Occipital lobe (tissue), 3 donors: ENCODE measurements at places on chromosomes 2 and 18.

DNA sequence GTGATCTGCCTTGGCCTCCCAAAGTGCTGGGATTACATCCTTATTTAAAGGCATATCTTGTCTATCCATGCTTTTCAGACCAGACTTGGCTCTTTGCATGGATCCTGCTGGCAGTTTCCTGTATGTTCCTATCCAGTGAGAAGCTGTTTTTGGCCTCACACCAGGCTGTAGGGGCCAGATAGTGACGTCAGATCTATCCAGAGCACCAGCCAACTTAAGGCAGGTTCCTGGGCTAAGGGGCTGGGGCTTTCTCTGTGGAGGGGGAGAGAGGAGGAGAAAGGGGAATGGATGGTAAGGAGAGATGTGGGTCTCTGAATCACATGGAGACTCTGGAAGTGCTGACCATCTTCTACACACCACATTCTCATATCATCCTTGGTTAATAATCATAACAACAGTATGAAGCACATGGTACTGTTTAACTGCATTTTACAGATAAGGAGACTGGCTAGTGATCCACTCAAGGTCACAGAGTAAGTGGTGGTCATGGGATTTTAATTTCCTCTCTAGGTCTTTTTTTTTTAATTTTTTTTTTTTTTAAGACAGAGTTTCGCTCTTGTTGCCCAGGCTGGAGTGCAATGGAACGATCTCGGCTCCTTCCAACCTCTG is 2.0 kb upstream of the FAM117B start:
- DNase-seq, result no peak

DNA sequence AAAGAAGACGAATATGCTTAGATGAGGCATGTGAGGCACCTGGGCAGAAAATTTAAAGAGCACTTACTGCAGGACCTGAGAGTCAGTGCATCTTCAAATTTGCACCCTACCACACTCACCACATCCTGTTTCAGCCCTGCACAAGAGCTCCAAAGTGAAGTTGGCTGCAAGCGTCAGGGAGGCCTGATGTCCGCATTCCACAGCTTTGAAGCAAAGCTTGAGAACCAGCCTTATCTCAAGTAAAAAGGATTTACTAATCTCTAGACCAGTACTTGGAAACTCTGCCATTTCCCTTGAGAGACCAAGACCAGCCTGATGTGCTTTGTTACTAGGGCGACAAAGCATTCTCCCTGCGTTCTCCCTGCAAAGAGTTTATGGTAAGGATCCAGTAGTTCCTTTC is 3.4 kb upstream of the ASNSD1 start:
- no peak for DNase-seq

GRCh38 chr2:85812094-85812735 is 58.4 kb downstream of the ATOH8 start:
- DNase-seq, result no peak

GRCh38 chr2:48779019-48779716 is 23.6 kb upstream of the LHCGR start:
- no peak for DNase-seq

DNA sequence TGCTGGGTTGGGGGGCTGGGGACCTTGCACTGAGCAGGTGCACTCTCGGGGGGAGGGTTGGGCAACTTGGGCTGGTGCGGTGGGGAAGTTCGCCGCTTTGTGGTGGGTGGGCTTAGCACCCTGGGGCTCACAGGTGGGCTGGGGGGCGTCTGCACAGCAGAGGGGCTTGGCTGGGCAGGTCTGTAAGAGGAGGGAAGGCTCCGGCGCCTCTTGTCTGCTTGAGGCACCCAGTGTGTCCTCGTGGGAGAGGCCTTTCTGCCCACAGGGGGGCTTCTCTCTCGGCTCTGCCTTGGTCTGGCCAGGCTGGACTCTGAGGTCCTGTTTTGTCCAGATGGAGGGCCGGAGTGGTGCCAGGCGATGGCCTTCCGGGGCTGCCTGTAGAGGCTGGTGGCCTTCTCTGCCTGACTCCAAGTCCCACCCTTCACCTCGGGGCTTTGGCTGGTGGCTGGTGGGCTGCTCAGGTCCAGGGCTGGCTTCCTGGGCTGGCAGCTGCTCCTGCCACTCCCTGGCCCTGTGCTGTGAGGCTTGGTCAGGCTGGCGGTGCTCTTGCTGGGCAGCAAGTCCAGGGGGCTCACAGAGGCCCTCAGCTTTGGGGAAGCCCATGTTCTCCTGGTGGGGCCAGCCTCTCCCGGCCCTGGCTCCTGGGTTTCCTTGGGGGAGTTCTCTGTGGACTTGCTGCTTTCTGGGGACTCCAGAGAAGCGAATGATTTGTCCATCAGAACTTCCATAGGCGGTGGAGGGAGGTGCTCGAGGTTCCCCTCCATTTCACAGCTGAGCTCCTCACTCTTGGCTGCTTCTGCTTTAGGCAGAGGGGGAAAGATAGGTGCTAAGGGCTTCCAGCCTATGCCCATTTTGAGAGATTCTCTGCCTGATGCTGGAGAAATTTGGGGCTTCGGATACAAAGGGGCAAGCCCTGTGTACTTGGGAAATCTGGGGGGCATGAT is 3.0 kb downstream of the PCARE start:
- DNase-seq, result no peak

- DNase-seq, result no peak
Measured at GRCh38 chr2:3465844-3466481, 53.4 kb downstream of the ADI1 start.

DNA sequence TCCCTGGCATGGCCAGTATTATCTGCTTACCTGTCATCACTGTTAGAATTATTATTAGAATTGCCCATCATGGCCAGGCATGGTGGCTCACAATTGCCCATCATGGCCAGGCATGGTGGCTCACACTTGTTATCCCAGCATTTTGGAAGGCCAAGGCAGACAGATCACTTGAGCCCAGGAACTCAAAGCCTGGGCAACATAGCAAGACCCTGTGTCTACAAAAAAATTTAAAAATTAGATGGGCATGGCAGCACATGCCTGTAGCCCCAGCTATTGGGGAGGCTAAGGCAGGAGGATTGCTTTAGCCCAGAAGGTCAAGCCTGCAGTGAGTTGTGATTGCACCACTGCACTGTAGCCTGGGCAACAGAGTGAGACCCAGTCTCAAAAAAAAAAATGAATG is 27.4 kb upstream of the ID2 start:
- no peak for DNase-seq

GRCh38 chr2:216375286-216375685 is 3.0 kb upstream of the MARCHF4 start:
- no peak for DNase-seq

GRCh38 chr2:16281451-16282335 is 341.3 kb downstream of the MYCN start:
- no peak for DNase-seq

GRCh38 chr2:52135235-52135634 is 1103.3 kb upstream of the NRXN1 start:
- no peak for DNase-seq

- no peak for DNase-seq
Measured at GRCh38 chr2:70991142-70991541, 3.5 kb downstream of the TEX261 start.

- DNase-seq, result no peak
Measured at GRCh38 chr2:134976074-134976702, 57.6 kb downstream of the CCNT2 start.

- DNase-seq, result peak; percentile 4
Measured at GRCh38 chr2:7572450-7572849, 655.2 kb downstream of the RNF144A start.

- DNase-seq, result peak; percentile 3
Measured at GRCh38 chr18:66603941-66604627, at the start of gene CDH19. CDH19 (minus strand) TSS chr18:66604090; CDS start chr18:66572204, 31,886 bp downstream.

- no peak for DNase-seq
Measured at GRCh38 chr2:115386465-115386864, 944.0 kb downstream of the DPP10 start.

DNA sequence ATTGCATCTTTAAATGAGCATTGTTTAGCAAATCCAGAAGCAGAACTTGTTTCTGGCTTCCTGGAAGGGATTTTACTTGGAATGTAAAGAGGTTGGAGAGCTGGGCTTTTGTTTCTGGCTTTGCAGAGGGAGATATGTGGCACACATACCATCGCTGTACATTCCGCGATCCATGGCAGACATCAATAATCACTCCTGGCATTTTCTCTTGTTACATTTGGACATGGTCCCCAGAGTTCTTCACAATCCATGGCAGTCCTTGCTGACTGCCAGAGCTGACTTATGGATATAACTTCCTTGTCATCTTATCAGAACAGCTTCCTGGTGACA is 445.6 kb upstream of the SPRED2 start:
- no peak for DNase-seq

GRCh38 chr2:159427048-159427447 is 140.5 kb upstream of the WDSUB1 start:
- DNase-seq, result no peak

GRCh38 chr2:109679626-109680025 is 65.5 kb downstream of the SOWAHC start:
- DNase-seq, result no peak

DNA sequence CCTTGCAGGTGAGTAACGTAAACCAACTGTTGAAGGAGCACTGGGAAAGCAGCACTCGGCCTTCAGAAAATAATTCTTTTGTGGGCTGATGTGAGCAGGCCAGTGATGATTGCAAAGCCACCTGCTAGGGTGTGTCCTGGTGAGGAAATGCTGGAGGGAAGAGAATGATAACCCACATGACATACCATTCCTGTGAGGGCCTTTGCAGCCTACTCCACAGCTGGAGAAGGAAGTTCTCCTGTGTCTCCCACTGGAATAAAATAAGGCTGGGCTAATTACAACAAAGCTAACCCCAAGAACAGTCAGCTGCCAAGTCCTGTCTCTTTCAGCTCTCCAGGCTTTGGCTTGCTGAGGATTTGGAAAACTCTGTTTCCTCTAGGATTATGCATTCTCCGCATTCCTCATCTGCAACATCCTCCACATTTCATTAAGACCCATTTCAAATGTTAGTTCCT is 16.7 kb upstream of the DSG1 start:
- no peak for DNase-seq

GRCh38 chr2:45047301-45047700 is 38.0 kb upstream of the SIX2 start:
- DNase-seq, result no peak

DNA sequence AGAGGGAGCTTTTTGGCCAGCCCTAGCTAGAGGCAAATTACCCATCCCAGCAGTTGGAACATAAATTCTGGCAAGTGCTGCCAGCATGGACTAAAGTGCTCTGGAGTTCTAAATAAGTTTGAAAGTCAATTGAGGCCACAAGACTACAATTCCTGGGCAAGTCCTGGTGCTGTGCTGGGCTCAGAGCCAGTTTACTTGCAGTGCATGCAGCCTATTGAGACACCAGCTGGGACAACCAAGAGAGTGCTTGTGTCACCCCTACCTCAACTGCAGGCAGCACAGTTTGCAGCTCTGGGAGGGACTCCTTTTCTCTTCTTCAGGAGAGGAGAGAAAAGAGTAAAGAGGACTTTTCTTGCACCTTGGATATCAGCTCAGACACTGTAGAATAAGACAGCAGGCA is 277.2 kb upstream of the TMEFF2 start:
- no peak for DNase-seq

DNA sequence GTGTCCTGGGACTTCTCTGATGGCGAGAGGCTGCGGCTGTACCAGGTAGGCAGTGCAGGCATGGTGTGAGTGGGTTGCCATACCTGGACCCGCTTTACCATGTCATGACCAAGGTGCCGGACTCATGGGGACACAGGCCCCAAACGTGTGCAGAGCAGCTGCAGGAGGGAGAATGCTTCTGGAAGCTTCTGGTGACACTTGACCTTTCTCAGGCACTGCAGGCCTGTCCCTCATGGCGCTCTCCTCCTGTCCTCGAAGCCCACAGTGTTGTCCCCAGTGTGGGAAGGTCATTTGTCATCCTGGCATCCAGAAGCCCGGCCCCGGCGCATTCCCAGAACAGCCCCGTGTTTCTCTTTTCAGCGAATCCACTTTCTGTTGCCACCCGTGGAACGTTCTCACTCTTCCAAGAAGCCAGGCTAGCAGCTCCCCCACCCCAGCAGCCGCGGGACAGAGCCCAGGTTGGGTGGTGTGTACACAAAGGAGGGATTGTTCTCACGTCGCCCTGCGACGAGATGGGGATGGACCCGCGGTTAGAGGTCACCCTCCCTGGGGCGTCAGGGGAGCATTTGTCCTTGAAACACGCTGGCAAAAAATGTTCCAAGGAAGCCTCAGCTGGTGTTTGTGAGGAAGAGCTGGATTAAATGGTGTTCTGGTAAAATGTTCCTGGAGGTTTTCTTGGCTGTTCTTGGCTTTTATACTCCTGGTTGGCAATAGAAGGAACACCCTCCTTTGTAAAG is 43.7 kb downstream of the SH3BP4 start:
- DNase-seq, result no peak

DNA sequence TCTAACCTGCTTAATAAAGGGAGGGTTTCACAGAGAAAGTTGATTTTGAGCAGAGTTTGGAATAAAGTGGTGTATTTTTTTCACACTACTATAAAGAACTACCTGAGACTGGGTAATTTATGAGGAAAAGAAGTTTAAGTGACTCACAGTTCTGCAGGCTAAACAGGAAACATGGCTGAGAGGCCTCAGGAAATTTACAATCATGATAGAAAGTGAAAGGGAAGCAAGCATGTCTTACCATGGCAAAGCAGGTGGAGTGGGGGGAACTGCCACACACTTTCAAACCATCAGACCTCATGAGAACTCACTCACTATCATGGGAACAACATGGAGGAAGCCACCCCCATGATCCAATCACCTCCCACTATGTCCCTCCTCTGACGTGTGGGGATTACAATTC is 546.7 kb downstream of the EPHA4 start:
- no peak for DNase-seq

DNA sequence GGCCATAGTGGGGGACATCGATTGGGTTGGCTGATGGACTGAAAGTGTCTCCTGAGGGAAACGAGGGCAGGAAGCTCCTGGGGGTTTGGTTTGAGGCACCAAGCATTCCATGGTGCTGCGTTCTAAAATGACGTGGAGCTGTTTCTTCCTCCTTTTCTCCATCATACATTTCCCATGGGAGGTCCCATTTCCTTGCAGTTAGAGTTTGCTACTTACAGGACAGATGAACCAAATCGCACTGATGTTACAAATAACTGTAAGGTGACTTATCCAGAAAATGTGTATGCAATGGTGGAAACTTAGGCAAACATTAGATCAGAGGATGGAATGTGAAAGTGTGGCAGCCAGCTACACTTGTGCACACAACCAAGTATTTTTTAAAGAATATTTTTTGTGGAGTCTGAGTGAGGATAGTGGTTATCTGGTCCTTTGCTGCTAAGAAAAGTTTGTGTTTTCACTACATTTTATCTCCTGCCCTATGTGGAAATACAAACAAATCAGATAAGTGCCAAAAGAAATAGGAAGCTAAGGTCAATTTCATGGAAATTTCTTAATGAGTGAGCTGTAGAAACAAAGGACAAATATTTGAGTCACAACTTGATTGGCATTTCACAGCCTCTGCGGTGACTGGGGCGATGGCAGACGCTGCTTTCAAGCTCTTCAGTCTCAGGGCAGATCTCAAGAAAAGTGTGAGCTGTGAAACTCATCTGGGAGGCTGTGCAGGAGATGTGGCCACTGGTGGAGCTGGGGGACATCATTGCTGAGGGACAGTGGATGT is 256.2 kb downstream of the TSN start:
- no peak for DNase-seq

GRCh38 chr2:47784352-47784851 is 1.5 kb downstream of the MSH6 start:
- DNase-seq, result no peak

GRCh38 chr2:27573452-27573851 is 9.4 kb upstream of the ZNF512 start:
- DNase-seq, result no peak
